ENCODE measurements at places on chromosomes 6 and 20.
A peak's percentile ranks its signal among the peaks of the same experiment; 100 is the strongest.

GRCh38 chr20:2759143-2759542 lies 41.3 kb downstream of the CPXM1 start:
- no peak for DNase-seq

GRCh38 chr6:137173501-137173900 lies at the start of gene IL22RA2:
IL22RA2 (minus strand) TSS chr6:137173644; CDS start chr6:137161749, 11,895 bp downstream.
- no peak for DNase-seq

DNA sequence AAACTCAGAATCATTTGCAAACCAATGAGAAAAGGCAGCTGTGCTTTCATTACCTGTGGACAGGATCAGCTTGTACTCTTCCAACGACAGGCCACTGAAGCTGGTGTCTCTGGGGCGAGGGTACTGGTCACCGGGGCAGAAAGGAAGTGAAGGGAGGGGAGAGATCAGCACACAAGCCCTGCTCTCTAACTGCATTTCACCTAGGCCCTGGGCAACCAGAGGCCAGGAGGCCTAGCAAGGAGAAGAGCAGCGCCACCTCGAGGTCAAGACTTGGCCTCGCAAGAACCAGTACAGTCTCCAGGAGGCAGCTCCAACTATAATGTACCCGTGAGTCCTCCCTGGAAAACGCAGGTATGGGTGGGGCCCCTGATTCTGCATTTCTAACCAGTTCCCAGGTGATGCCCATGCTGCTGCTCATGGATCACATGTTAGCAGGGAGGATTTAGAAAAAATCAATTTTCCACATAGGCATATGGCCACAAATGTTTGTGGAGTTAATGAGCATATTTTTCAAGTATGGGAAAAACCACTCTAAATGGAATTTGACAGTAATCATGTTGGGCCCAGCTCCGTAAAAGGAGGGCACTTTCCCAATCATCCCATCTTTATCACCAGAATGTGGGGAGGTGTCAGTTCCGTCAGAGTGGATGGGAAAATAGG lies 11.0 kb downstream of the UQCC2 start:
- DNase-seq: peak; percentile 74

GRCh38 chr20:8076306-8077136 lies 55.5 kb upstream of the PLCB1 start:
- DNase-seq: no peak

- DNase-seq: no peak
These were observed 111.5 kb downstream of the SLC16A10 start for GRCh38 chr6:111198841-111199240.

- no peak for DNase-seq
These were observed 29.7 kb downstream of the SPDEF start for GRCh38 chr6:34526241-34526972.

DNA sequence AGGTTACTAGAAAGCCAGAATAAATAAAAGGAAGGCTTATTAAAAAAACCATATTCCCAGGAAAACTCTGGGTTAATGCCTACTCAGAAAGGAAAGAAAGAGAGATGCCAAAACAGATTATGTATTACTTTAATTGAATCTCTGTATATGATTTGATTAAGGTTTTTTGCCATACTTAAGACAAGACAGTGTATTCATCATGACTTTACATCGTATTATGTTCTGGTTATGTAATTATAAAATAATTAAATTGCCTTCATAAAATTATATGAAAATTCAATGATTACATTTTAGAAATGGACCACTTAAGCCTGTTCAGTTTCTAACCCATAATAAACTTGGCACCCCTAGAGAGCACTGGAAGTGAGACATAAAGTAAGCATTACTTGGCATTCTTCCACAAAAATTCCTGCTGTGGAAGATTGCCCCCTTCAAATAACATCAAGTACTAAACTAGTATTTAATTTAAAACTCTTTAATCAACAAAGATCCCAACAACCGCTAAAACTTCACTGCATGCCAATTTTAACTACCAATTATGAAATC lies 20.8 kb upstream of the IBTK start:
- peak; percentile 32 for DNase-seq

- DNase-seq: peak; percentile 94
These were observed 20.1 kb upstream of the HELZ2 start for GRCh38 chr20:63594043-63594561.

- DNase-seq: no peak
These were observed 46.2 kb upstream of the CEP85L start for GRCh38 chr6:118697554-118697953.

DNA sequence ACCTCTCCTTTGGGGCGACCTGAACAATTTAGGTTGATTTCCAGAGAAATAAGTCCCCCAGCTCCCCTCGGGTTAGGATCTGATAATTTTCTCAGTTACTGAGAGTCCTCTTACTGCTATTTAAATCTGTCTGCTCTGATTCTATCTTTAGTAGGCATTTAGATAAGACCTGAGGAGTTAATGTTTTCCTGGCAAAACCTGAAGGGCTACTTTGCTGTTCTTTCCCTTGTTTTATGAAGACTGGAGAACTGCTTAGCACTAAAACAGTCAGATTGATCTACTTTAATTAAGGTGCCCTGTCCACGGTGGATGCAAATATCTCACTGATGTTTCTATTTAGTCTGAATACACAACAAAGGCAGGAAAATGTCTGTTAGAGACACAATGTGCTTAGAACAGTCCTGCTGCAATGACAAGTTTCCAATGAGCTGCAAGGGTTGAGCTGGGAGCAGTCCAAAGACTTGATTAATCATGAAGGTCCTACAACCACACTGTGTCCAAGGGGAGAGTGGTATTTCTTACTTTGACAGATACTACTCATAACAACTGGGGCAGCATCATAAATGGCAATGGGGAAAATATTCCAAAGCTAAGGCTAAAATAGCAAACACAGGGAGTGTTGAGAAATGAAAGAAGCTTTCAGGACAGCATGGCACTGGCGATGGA lies 15.7 kb downstream of the ADTRP start:
- peak; percentile 68 for DNase-seq

GRCh38 chr6:132445201-132445951 lies 44.1 kb upstream of the MOXD1 start:
- peak; percentile 97 for DNase-seq

DNA sequence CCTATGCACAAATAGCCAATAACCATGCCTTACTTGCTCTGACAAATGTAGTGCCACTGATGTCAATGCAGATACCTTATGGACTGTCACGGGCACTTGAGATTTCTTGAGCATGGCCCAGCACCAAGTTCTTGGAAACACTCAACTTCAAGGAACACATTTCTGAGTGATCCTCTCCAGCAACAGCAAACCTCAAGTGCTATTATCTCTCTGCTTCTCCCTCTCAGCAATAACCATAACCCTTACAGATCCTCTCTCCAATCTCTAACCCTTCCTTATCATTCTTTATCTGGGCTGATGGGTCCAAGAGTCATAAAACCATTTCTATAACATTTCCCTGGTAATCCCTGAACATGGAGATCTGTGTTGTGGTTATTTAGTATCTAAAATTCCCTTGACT lies 266.9 kb upstream of the STXBP5 start:
- DNase-seq: no peak

GRCh38 chr6:82283771-82284410 lies 36.3 kb upstream of the IBTK start:
- DNase-seq: no peak

GRCh38 chr20:16400234-16400633 lies 173.0 kb downstream of the KIF16B start:
- no peak for DNase-seq

- DNase-seq: no peak
These were observed 42.2 kb upstream of the FOXP4 start for GRCh38 chr6:41503827-41504465.

DNA sequence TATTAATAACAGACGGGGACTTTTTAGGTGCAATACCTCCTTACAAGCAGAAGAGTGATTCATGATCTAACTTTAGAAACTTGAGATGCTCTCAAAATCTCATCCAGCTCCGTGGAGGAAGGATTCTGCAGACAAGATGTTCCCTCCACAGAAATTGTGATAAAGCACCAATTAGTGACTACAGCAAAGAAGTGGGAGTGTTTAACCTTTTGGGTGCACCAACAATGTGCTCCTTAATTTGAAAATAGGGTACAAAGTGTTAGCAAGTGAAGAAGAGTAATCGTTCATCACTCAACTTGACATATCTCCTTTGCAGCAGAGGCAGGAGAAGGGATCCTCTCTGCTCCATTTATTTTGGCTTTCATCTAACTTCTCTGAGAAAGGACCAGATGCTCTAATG lies 22.8 kb upstream of the SCP2D1 start:
- DNase-seq: no peak

GRCh38 chr6:167270499-167271311 lies 20.4 kb upstream of the UNC93A start:
- DNase-seq: no peak

- no peak for DNase-seq
These were observed 359.2 kb downstream of the RIMS1 start for GRCh38 chr6:72245565-72245964.

GRCh38 chr20:17083738-17084137 lies 143.1 kb upstream of the PCSK2 start:
- DNase-seq: no peak

GRCh38 chr6:39207416-39208222 lies 21.7 kb downstream of the KCNK5 start:
- no peak for DNase-seq

DNA sequence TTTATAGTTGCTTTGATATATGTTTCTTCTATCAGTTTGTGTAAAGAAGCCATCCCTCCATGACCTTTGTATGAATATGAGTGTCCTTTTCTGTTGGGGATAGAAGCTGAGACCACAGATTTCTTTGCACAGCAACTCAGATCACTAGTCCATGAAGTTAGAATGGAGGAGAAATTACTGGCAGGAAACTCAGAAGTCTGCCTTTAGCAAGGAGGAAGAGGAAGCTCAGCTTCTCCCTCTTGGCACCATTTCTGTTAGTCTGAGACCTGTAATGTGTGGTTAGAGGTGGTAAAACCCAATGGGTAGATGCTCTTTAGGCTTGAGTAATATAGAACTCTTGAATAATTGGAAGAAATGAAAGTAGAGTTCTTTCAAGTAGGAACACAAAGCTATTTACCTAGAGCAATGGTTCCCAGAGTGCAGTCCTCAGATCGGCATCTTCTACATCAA lies 995.3 kb upstream of the FLRT3 start:
- DNase-seq: no peak

Measured in fibroblast of mammary gland (primary cell).